ENCODE measurements at places on chromosomes 7 and 10.

GRCh38 chr7:151844071-151844824 is 32.7 kb downstream of the PRKAG2 start:
- DNase-seq: no peak

DNA sequence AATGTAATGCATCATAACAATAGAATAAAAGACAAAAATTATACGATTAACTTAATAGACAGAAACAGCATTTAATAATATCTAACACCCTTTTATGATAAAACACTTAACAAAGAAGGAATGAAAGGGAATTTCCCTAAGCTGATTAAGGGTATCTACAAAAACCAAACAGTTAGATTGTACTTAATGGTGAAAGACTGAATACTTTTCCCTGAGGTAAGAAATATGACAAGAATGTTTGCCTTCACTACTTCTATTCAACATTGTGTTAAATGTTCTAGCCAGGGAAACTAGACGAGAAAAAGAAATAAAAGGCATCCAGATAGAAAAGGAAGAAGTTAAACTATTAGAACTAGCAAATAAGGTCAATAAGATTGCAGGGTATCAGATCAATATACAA is 276.9 kb downstream of the BAMBI start:
- DNase-seq: no peak

GRCh38 chr10:78456649-78457400 is 423.2 kb downstream of the RPS24 start:
- DNase-seq: no peak

- DNase-seq: no peak
Observed at GRCh38 chr7:134699021-134699818, 52.6 kb downstream of the BPGM start.

DNA sequence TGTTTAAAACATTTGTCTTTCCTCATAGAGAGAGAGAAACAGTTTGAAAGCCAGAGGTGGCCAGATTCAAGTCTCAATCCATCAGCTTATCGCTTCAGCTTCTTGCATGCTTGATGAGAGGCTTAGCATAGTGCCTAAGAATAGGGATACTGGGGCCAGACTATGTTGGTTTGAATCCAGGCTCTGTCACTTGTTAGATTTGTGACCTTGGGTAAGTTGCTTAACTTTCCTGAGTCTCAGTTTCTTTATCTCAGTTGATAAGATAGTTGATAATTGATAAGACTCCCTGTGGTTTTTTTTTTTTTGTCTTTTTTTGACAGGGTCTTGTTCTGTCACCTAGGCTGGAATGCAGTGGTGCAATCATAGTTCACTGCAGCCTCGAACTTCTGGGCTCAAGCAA is 12.1 kb upstream of the CDK6 start:
- no peak for DNase-seq

DNA sequence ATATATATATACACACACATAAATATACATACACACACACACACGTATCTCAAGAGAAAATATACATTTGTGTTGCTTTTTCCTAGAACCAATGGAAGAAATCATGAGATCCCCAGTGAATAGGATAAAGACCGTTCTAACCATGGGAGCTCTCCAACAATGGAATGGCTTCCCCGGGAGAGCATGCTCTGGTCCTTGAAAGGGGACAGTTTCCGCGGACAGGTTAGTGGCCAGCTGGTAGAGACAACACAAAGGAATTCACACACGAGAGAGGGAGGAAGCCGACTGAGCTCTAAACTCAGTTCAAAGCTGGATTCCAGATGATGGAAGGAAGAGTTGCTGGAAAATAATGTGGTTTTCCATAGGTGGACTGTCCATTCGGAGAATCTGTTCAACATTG is 72.7 kb downstream of the SLC37A3 start:
- no peak for DNase-seq

DNA sequence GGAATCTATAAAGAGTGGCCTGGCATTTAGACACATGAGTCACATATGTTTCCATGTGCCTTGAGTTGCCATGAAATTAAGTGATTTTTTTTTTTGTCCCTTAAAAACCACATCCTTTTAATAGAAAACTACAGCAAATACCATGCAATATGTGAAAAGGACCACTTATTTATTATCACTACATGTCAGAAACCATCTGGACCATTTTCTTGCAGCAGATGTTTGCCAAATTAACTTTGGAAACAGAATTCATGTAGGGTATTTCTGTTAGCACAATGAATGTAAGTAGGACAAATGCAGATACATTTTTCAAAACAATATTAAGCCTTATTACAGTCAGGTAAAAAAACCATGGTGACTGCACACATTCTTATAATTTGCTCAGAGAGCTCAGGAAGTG is 230.6 kb downstream of the REEP3 start:
- no peak for DNase-seq

- DNase-seq: no peak
Observed at GRCh38 chr7:24763303-24763901, 6.1 kb upstream of the GSDME start.

GRCh38 chr10:32713560-32713959 is 244.5 kb downstream of the ITGB1 start:
- DNase-seq: no peak

DNA sequence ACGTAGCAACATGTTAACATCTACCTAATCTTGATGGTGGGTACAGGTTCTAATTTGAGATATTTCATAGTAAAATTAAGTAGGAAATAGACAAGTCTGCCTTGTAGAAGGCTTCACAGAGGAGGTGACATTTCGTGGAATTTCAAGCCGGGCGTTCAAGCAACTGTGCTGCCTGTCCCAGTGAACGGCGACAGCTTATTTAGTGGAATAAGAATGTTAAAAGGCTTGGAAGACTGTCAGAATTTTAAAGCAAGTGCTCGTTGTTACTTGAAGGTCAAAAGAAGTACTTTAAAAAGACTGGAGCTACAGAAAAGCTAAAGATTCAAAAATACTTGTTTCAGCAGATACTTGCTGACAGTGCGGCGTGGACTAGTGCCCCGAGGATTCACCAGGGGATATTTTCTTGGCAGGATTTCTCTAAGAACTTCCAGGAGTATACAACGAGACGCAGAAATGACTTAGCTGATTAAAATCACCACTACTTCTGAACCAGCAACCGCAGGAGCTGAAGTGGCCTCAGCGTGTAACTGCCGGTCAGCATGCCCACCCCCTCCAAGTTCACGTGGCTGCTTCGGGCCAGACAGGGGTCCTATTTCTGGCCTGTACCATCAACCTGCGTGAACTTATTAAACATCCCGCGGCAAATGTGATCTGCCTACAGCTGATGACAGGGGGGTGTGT is 46.5 kb downstream of the CTBP2 start:
- DNase-seq: no peak

DNA sequence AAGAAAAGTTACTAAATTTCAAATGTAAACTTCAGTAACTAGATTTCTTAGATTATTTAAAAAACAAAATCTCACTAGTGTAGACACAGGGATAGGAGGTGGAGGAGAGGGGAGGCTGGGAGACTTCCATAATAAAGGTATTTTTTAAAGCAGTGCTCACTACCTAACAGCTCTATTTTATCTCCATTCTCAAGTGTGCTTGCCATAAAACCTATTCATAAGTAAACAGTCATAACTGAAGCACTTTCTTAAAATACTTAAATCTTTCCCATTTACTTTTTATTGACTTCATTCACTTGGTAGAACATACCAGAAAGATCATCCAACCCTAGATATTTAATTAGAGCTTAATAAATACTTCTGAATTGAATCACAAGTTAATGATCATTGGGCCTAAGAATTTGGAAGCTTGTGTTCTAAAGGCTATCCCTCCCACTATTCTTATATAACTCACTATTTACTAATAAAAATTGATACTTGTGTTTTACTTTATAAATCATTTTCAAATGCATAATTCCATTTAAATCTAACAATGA is 107.4 kb downstream of the SNX13 start:
- no peak for DNase-seq

- DNase-seq: no peak
Observed at GRCh38 chr7:74202841-74203556, 6.8 kb upstream of the LAT2 start.

DNA sequence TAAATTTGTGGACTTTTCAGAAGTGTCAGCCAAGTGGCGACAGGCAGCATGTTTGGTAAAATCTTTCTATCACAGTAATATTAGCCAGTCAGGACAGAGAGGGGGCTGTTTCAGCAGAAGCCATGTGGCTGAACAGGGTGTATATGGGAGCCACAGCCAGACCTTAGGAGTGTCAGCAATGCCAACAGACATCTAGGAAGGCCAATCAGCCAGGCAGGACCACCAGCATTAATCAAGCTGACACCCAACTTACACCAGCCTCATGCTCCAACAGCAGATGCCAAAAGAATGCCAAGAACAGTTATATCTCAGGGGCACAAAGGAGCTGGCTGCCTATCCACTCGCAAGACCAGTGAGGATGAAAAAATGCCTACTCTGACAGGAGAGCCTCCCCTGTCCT is 54.8 kb downstream of the RAPGEF5 start:
- DNase-seq: no peak

DNA sequence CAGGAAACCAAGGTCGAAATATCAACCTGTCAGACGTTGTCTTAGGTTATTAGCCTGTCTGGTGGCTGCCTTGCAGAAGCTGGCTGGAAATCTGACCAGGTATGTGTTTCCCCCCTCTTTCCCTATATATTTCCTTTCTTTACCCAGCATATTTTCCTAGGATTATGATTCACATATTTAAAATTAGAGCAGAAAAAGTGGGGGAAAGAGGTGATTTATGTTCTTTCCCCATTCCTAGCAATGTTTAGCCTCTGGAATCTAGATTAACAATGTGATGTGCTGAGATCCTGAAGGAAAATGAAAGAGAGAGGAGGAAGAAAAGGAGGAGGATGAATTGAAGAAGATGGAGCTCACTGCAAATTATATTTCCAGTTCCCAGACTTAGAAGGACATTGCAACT is 421.4 kb upstream of the AUTS2 start:
- DNase-seq: no peak

- DNase-seq: no peak
Observed at GRCh38 chr7:91660734-91661356, 219.7 kb downstream of the MTERF1 start.

GRCh38 chr7:18754766-18755165 is 259.2 kb downstream of the HDAC9 start:
- DNase-seq: no peak

DNA sequence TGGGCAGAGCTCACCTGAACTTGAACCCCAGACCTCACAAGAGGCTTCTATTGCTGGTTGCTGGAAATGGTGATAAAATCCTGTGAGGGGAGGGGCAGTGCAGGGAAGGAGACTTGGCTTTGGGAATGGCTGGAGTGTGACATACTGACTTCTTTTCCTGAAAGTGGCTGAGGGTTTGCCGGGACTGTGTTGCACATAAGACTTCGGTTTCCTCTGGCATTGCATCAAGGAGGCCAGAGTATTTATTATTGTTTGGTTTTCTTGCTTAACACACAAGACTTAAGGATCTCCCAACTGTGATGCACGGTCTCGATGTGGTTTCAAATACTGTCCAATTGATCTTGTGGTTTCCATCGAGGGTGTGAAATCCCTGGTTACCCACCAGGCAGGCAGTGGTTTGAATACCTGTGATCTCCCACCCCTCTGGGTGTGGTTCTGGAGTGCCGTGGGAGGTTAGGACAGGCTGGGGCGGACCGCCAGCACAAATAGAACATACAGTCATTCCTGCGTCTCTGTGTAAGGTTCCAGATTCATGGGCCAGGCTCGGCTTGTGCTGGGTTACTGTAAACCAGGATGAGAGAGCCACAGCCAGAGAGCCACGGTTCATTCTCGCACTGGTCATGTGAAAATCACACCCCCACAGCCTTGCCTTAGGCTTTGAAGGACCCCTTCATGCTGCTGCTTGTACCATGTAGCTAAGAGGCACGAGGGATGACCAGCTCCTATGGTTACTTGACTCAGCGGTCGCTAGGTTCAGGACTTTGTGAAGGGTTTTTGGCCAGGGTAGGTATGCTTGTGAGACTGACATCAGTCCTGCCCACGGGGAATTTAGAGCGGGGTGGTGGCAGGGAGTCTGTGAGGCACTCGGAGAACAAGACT is 39.2 kb downstream of the WBP1L start:
- DNase-seq: no peak
